ENCODE measurements at places on chromosomes 3 and 15. TPM values are rescaled to one million over a fixed set of nuclear protein-coding genes. Genes with fewer than 3 reads are reported as not detected.
A peak's percentile ranks its signal among the peaks of the same experiment; 100 is the strongest.

PP2D1 gene
- polyA plus RNA-seq: 0.68 TPM

DNA sequence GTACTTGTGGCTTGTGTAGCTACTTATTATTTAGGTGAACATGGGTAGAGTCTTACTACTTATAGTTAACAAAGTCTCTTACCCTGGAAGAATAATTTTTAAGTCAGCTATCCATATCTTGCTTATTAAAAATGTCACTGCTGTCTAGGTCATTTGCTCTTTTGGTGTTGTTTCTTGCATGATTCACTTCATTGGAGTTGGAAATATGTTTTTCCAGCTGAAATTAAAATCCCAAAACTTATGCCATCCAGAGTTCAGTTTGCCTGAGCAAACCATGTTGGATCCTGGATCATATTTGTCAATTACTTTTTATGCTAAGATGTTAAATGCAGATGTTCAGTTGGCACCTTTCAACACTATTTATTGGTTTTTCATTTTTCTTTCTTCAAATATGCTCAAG lies 421.0 kb upstream of the RBMS3 start:
- no peak for DNase-seq

- DNase-seq: peak; percentile 28
Observed at GRCh38 chr3:167814441-167814951, 79.0 kb downstream of the SERPINI1 start.

DNA sequence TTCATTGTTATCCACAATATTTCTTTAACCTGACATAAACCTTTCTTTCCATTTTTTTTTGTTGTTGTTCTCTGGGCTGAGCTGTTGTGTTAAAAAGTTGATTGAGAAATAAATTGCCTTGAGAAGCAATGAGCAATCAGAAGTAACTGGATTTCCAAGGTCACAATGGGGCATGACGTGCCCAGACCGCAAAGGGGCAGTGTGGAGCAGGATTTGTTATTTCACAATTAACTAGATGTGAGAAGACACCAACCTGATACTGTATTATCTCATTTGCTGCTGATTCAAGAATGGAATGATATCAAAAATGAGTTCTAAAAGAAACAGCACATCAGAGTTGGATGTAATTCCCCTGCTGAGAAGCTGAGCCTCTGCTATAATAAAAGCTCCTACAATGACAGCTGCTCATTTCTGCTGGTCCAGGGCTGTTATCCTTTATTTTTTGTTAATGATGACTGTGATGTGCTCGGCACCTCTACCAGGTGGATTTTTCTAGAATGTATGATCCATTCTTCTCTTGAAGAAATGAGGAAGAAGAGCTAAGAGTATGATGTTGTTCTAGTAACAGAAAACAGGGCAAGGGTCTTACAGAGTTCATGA lies 28.1 kb downstream of the CPNE4 start:
- no peak for DNase-seq

DNA sequence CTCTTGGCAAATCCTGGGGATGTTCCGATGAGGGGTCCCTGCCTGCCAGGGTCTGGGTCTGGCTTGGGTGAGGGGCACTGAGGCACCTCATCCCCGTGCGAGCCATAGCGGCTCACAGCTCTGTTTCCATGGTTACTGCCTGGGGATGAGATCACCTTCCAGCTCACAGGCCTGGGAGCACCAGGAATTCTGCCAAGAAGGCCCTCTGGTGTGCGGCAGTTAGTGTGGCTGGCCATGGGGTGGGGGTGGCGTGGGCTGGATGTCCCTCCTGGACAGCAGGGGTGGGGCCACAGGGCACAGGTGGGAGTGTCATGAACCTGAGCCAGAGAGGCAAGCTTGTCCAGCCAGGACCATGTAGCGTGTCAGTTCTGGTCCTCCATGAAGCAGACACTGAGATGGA lies 22.1 kb upstream of the PRR23E start:
- no peak for DNase-seq

GRCh38 chr3:125147491-125147820 lies 65.1 kb downstream of the SLC12A8 start:
- no peak for DNase-seq

MNS1 gene
- 21.8 TPM for polyA plus RNA-seq

DNA sequence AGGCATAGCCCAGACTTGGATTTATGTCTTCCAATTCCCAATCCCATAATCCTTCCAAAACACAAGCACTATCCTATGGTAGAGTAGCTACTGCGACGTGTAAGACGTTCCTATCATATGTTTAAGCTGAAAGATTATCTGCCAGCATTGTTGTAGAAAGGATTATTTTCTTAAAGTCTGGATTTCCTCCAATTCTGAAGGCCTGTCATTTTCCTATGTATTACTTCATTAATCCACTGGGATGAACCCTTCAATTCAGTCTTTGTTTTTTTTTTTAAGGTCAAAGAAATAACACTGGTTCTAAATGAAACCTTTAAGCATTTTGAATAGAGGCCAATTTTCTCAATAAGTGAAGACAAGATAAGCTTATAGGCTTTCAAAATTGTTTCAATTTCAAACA lies 289.0 kb downstream of the SLC9A9 start:
- peak; percentile 39 for DNase-seq

- DNase-seq: no peak
Observed at GRCh38 chr3:37991823-37992222, 1.2 kb downstream of the VILL start.

CCRL2 gene
- 5.7 TPM for polyA plus RNA-seq

DNA sequence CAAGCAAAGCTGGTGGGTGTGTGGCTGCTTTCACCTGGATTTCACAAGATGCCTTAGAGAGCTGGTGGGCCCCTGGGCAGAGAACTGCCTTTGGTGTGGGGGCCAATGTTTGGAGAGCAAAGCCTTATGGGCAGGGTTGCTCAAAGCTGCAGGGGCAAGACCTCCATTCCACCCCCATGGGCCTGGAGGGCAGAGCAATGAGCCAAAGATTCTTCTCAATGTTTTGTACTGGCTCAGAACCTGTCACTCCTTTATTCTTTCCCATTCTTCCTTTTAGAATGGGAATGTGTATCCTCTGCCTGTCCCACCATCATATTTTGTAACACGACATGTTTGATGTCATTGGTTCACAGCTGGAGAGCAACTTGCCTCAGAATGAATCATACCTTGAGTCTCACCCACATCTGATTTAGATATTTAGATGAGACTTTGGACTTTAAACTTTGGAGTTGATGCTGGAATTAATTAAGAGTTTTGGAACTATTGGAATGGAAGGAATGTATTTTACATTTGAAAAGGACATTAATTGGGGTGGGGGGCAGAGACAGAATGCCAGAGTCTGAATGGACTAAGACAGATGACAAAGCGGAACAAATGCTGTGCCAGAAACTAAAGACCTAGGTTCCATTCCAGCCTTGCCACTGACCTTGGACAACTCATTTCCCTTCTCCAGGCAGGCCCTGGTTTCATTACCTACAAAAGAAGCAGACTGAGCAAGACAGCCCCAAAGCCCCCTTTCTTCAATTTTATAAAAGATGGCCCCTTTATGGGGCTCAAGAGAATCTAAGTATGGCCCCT lies 72.9 kb downstream of the DAPK2 start:
- no peak for DNase-seq

- no peak for DNase-seq
Observed at GRCh38 chr15:25783607-25784540, 79.3 kb downstream of the ATP10A start.

DNA sequence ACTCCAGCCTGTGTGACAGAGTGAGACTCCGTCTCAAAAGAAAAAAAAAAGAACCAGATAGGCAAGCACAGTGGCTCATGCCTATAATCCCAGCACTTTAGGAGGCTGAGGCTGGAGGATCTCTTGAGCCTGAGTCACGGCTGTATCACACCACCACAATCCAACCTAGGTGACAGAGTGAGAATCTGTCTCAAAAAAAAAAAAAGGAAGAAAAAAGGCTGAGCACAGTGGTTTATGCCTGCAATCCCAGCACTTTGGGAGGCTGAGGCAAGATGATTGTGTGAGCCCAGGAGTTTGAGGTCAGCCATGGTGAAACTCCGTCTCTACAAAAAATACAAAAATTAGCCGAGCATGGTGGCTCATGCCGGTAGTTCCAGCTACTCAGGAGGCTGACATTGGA lies 5.6 kb upstream of the NICN1 start:
- DNase-seq: no peak

CERS3 gene
- 0.30 TPM for polyA plus RNA-seq

THOC7 gene
- 70.9 TPM for polyA plus RNA-seq

DNA sequence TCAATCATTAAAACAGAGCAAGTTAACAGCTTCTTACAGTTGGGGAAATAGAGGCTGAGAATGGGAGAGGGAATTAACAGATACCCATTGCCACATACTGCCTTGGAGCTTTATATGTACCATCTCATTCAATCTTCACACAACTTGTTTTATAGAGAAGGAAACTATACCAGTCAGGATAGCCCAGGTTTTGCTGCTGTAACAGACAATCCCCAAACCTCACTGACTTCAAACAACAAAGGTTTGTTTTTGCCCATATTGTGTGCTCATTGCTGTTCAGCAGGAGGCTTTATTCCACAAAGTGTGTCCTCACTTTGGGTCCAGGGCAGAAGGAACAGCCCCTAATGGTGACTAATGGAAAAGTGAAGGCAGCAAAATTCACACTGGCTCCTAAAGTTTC lies 59.2 kb downstream of the SPSB4 start:
- DNase-seq: no peak

DNA sequence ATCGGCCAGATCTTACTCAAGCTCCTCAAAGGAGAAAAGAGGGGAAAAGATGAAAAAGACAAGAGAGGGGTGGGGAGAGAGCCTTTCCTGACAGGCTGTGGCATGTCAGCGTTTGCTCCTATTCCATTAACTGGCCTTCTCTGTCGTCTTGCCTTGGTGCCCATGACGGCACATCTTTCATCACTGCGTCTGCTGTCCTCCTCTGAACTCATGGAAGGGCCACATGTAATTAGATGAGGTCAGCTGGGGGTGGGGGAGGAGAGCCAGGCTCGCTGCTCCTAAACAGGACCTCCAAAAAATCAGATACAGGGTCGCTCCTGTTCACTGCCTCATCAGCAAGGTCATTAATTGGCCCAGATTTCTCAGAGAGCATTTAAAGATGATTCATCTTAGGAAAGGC lies 49.7 kb downstream of the LRTM1 start:
- DNase-seq: no peak

GRCh38 chr3:160951642-160952487 lies 153.3 kb downstream of the B3GALNT1 start:
- no peak for DNase-seq

- no peak for DNase-seq
Observed at GRCh38 chr3:38276917-38277630, 5.0 kb upstream of the SLC22A14 start.

DNA sequence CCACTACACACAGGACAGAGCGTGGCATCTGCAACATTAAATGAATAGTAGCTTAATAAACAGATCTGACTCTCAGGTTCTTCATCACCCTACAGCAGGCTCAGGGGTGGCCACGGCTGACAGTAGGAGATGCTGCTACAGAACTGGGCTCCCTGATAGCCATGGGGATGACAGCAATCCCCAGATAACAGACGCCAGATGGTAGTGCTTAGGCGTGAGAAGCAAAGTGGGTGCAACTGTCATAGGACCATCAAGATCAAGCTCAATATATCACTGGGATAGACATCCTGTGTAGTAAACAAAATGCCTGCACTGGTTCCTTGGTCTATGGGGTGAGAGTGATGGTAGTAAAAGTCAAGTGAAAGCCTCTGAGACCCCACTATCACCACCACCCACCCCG lies 2.6 kb upstream of the TPRA1 start:
- no peak for DNase-seq

GRCh38 chr3:167716920-167717319 lies 17.8 kb downstream of the PDCD10 start:
- no peak for DNase-seq

GRCh38 chr3:177174607-177175170 lies 22.6 kb downstream of the TBL1XR1 start:
- DNase-seq: no peak

SI gene
- polyA plus RNA-seq: not detected

- DNase-seq: peak; percentile 83
Observed at GRCh38 chr15:95129574-95129973, 898.2 kb downstream of the MCTP2 start.

GRCh38 chr3:22621205-22621809 lies 581.8 kb upstream of the UBE2E2 start:
- no peak for DNase-seq

GRCh38 chr3:65400899-65401298 lies 637.8 kb downstream of the MAGI1 start:
- no peak for DNase-seq

GRCh38 chr3:32946973-32947788 lies 4.3 kb upstream of the CCR4 start:
- no peak for DNase-seq

TUSC7 gene
- not detected for polyA plus RNA-seq

TWF2 gene
- polyA plus RNA-seq: 31.5 TPM

- peak; percentile 47 for DNase-seq
Observed at GRCh38 chr15:52528564-52529340, at the start of gene MYO5A. Gene MYO5A, minus strand, starts transcription at chr15:52528880. Its CDS starts 74 bp downstream, at chr15:52528806.

- no peak for DNase-seq
Observed at GRCh38 chr15:34944936-34945335, 24.6 kb downstream of the AQR start.

DNA sequence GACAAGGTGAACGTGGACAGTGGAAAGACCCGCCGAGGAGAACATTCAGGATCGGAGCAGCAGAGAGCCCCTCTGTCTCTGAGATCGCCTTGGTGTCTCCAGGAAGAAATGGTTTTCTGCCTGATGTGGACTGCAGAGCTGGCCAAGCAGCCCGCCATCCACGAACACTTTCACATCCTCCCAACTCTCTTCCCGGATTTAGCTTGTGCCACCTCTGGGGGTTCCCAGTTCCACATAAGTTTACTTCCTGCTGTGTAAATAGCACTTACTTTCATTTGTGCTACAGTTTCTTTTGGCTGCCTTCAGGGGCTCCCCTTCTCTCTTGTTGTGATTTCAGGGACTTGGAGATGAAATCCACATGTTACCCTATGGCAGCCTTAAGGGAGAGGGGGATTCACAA lies 48.4 kb downstream of the SEMA5B start:
- no peak for DNase-seq

DNA sequence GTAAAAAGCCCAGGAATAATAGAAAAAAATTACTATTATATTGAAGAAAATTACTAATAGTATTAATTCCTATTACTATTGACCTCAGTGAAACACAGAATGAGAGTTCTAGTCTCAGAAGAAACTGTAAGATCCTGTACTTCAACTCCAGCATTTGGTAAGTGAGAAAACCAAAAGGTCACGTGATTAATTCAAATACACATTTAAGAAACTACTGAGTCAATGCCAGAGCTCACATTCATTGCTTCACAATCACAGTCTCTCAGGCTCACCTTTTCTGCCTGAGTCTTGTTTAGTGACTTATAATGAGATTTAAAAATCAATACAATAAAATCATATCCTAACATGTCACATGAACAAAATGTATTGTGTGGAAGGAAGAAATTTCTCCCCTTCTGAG lies 556.1 kb downstream of the FGF12 start:
- no peak for DNase-seq

- DNase-seq: no peak
Observed at GRCh38 chr3:36135863-36136262, 244.4 kb upstream of the STAC start.

- DNase-seq: no peak
Observed at GRCh38 chr3:52265387-52265786, 13.1 kb downstream of the WDR82 start.

DNA sequence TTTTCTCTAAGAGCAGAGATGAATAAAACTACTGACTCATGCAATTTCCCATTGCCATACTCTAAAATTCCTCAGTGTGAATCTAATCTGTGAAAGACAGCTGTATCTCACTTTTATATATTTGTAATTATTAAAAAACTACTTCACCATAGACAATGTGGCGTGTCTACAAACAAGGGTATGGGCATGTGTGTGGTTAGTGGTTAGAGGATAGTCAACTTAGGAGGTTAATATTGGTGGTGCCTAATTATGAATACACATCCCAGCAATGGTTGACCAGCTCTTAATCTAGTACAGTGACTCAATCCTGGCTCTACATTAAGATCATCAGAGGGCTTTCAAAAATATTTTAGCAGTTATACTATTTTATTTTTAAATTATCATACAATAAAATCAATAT lies 94.5 kb downstream of the GOLIM4 start:
- no peak for DNase-seq
